Activated T-helper 9 cell treated with anti-CD3 and anti-CD28 coated beads, Interleukin-2, amount 50 U/mL, for 16 hours (primary cell): ENCODE measurements at places on chromosomes 6 and 20.

DNA sequence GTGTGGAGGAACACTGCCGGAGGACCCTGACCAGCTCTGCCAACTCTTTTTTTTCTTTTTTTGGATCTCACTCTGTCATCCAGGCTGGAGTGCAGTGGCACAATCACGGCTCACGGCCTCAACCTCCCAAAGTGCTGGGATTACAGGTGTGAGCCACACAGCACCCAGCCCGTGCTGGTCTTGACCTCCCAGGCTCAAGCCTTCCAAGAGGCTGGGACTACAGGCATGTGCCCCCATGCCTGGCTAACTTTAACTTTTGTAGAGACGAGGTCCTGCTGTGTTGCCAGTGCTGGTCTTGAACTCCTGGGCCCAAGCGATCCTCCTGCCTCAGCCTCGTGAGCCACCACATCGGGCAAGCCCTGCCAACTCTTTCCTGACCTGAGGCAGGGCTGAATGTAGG, 11.2 kb downstream of the GCNT2 start:
- no peak for DNase-seq

DNA sequence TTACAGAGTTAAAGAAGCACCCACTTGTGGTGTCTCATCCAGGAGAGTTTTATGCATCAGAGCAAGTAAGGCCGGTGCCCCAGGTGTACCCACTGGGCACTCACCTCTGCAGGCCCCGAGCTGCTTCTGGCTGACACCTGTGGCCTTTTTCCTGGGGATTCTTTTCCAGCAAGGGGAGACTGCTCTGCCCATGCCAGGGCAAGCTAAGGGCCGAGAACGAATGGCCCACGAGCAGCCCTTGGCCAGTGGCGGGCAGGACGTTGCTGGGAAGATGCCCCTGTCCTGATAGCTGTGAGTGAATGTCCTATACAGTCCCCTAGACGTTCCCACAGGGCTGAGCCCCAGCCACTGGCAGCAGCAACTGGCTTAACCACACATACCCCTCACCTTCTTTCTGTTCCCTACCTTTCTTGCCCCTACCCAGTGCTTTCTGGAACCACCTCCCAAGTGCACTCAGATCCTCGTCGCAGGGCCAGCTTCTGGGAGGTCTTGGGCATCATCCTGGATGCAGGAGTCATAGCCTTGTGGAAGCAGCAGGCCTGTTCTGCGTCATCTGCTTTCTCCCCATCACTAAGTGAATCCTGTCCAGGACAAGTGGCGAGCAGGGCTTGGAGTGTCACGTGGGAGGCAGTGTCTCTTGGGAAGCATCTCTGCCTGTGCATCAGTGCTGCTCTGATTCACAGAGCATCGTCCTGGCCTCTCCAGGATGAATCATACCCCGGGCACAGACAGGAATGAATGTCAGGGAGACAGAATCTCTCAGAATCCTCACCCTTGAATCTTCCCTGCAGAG, 32.5 kb downstream of the SYNDIG1 start:
- DNase-seq = no peak

- no peak for DNase-seq
Observed at GRCh38 chr6:70380252-70380651, 33.1 kb upstream of the FAM135A start.

- DNase-seq = no peak
Observed at GRCh38 chr6:146984251-146984924, 219.8 kb upstream of the STXBP5 start.

DNA sequence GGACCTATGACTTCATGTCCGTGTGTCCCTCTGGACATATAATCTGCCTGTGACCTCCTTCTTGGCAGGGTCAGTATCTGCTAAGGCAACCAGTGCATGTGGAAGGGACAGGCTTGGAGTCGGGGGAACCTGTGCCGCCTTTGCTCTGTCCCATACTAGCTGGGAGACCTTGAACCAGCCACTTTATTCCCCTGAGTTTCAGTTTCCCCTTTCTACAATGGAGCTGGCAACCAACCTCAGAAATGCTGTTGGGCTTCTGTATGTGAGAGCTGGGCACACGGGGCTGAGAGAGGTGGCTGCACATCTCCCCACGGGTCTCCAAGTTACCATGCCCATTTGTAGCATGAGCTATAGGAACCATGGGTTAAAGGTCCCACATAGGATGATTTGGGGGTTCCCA, 53.8 kb downstream of the CD40 start:
- DNase-seq = no peak

DNA sequence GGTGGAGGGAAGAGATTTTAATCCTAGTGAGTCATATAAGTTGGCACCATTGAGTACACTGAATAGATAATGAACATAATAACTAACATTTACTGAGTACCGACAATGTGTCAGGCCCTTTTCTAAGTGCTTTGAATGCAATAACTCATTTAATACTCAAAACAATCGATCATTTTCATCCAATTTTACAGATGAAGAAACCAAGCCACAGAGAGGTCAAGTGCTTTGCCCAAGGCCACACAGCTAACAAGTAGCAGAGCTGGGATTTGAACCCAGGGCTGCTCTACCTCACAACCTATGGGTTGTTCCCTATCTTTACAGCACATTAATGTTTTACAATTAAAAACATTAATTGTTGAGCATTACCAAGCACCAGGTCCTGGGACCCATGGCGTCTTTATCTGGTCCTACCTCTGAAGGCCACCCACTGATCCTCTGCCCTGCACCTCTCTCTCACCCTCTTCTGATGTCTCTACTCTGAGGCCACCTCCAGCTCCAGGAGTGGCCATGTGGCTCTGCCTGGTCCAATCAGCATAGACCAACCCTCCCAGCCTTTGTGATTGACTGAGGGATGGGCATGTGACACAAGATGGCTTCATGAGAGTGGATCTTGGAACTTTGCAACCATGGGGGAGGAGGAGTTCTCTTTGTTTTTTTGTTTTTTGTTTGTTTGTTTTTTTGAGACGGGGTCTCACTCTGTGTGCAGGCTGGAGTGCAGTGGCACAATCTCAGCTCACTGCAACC, 83.9 kb downstream of the KCNB1 start:
- no peak for DNase-seq

GRCh38 chr6:169014211-169015197, 239.1 kb downstream of the THBS2 start:
- no peak for DNase-seq

- DNase-seq = no peak
Observed at GRCh38 chr6:84929212-84929611, 164.8 kb upstream of the TBX18 start.

- DNase-seq = no peak
Observed at GRCh38 chr20:24780674-24781417, 168.2 kb upstream of the CST7 start.

- no peak for DNase-seq
Observed at GRCh38 chr6:15400572-15401004, 154.7 kb downstream of the JARID2 start.

DNA sequence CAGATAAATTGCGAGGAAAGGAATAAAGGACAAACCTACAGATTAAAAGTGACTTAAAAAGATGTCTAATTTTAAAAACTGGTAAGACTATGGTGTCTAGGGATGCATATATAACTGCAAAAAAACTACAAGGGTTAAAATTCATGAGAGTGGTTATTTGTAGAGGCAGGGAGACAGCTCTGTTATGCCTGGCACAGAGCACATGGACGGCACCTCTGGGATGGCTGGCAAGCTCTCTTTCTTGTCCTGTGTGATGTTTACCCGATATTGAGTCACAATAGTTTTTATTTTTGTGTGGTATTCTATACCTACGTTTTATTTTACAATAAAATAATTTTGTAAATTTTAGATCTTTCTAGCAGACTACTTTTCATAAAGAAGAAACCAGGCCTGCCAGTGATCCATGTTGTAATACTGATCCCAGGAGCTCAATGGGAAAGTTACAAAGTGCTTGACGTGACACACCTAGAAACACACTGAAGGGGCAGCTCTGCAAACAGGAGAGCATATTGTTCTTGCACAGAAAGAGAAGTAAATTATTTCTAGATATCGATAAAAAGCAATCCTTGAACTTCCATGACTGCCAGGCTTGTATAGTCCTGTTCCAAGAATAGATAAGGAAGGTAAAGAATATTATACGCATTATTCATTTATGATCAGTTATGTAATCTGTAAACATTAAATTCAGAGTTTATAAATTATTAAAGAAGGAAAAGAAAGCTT, 290.0 kb downstream of the PTPRK start:
- no peak for DNase-seq
